ENCODE measurements at places on chromosomes 16 and 17.

- DNase-seq, result no peak
Measured at GRCh38 chr17:71417142-71417541, 703.7 kb upstream of the SOX9 start.

GRCh38 chr16:82643136-82643535, 16.4 kb downstream of the CDH13 start:
- DNase-seq, result no peak

- DNase-seq, result no peak
Measured at GRCh38 chr17:19753051-19753509, 5.0 kb upstream of the ALDH3A1 start.

DNA sequence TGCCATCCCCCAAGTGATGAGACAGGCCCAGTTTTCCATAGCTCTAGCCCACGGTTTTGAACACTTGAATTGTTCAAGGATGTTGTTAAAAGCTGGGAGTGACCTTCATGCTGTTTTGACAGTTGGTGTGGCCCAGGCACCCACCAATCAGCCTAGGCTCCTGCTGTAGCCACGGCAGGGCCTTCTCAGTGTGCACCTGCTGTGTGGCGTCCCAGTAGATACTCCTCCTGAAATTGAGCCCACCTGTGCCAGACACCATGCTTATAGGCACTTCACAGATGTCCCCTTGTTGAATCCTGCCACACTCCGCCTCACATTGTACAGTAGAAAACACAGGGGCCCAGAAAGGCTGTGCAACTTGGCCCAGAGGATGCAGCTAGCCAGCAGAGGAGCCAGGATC, 86.4 kb downstream of the SOCS1 start:
- DNase-seq, result no peak

GRCh38 chr16:9256196-9256595, 164.8 kb downstream of the HAPSTR1 start:
- peak; percentile 48 for DNase-seq

GRCh38 chr16:58020628-58021521, 4.7 kb upstream of the MMP15 start:
- peak; percentile 58 for DNase-seq

DNA sequence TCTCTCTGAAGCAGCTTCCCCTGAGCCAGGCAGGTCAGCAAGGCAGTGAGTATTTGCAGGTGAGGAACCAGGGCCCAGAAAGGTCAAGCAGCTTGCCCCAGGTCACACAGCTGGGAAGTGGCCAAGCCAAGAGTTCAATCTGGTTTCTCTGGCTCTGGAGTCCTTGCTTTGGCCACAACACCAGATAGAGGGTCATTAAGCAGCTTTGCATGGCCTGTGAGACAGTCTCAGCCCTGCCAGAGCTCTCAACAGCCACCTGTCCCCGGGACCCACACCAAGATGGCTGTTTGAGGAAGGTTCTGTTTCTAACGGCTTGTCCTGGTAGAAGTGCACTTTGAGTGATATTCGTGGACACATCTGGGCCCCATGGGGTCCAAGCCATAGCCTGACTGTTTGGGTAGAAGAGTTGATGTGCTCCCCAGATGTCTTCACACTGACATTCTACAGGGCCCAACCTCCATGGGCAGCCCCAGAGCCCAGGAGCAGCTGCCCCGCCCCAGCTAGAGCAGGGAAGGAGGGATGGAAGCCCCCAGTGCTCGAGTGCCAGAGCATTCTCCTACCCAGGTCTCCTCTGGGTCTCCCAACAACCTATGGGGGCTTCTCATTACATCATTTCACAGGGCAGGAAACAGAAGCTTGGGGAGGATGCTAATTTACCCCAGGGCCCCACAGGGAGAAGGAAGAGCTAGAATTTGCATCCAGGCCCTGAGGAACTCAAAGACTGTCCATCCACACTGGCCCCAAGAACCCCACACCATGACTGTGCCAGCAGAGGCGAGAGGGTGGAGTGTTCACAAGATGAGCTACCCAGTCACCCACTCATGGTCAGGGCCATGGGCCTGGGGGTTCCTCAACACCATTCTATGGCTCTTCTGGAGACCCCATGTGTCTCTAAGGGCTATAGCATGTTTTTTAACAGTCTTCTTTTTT, 107.3 kb upstream of the CDH5 start:
- no peak for DNase-seq

DNA sequence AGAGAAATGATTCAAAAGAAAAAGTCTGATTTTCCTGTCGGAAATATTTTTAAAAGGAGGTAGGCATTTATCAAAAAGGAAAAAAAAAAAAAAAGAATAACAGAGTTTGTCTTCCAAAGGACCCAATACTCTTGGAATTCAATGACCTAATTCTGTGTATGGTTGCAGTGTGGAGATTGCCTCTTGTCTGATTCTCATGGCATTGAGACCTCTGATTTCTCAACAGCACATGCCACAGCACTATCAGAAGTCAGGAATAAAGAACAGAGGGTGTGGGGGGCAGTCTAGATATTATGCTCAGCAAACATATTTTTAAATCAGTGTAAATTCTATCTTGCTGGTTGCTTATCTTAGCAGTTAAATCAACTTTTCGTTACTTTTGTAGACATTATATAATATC, 81.3 kb upstream of the SOX9 start:
- no peak for DNase-seq

DNA sequence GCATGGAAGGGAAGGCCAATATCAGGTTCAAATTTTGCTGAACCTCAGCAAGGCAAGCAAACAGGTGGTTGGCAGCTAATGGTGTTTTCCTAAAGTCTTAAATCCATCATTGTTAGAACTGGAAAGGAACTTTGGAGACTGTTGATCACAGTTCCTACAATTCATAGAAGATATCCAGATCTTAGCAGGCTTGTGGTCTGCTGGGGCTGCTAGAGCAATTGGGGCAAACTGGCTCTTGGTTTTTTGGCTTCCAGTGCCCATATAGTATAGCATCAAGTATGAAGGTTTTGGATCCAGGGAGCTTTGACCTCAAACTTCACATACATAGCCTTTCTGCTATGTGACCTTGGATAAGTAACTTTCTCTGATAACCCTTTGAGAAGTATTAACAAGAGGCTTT, 49.7 kb downstream of the IGF2BP1 start:
- DNase-seq, result no peak

GRCh38 chr17:74758848-74759168, 10.4 kb downstream of the NHERF1 start:
- DNase-seq, result peak; percentile 33

DNA sequence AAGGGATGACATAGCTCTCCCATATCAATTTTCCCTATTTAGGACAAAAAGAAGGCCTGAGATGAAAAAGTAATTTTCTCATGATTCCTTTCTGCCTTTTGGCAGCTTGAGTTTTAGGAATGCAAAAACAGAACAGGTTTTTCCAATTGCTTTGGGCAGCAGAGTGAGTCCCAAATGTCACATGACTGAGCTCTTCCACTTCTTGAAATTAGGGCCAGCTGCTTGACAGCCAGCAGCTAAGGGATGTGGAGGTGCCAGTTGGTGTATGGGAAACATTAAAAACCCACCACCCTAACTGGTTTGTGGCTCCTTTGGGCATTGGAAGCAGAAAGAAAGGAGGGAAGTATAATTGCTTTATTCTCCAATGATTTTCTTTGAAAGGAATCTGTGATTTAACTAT, 133.8 kb upstream of the FAM20A start:
- no peak for DNase-seq

GRCh38 chr17:41624208-41625101, at the start of gene KRT17:
TSS of gene KRT17 (minus strand) at chr17:41624575. CDS start at chr17:41624509, 66 bp downstream.
- DNase-seq, result no peak

DNA sequence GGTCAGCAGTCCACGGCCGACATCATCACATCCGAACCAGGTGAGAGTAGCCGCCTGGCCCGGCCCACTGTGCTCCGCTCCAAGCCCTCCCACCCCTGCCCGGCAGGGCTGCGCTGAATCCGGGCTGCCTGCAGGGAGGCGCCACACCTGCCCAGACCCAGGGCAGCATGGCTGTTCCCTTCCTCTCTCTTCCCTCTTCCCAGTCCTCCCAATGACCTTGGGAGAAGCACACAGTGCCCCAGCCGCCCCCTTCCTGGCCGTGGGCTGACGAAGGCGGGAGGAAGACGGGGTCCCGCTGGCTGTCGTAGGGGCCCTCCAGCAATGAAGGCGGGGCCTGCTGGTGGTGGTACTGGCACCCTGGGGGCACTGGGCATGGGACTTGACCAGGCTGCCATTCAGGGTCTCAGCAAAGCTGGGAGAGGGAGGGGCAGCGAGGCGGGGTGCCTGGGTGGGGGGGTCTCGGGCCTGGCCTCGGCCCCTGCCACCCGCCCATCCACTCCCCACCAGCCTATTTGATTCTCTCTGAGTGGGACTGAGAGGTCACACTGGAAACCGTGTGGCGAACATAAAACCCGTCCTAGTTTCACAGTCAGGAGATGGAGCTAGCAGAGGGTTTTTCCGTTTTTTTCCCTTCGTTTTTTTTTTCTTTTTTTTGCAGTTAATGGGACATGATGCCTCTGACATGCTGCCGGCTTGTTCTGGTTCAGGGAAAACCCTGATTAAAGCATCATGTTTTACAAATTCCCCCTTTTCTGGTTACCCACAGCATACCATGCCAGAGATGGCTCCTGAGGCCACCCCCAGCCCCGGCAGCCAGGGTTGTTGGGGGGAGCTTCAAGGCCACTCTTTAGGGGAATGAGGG, 50.6 kb downstream of the BAHCC1 start:
- no peak for DNase-seq

- no peak for DNase-seq
Measured at GRCh38 chr17:54418467-54418866, 482.2 kb upstream of the TOM1L1 start.

- peak; percentile 16 for DNase-seq
Measured at GRCh38 chr16:14505846-14506245, 124.2 kb downstream of the PARN start.

DNA sequence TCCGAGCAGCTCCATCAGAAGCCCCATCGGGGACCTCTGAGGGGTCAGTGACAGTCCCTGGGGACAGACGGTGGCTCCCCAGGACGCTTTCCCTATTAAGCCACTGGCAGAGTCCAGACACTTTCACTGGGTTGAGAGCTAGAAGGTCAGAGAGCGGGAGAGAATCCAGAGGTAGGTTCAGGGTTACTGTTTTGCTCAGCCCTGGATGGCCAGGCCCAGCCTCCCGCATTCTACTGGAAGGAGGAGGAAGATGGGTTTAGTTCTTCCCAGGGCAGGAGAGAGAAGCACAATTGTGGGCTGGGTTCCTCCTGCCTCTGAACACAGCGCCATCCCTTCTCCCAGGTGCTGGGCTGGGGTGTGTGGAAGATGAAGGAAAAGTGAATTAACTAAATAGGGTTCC, 452.8 kb downstream of the SLC39A11 start:
- no peak for DNase-seq

GRCh38 chr16:456891-457483, 31.5 kb downstream of the RAB11FIP3 start:
- no peak for DNase-seq

DNA sequence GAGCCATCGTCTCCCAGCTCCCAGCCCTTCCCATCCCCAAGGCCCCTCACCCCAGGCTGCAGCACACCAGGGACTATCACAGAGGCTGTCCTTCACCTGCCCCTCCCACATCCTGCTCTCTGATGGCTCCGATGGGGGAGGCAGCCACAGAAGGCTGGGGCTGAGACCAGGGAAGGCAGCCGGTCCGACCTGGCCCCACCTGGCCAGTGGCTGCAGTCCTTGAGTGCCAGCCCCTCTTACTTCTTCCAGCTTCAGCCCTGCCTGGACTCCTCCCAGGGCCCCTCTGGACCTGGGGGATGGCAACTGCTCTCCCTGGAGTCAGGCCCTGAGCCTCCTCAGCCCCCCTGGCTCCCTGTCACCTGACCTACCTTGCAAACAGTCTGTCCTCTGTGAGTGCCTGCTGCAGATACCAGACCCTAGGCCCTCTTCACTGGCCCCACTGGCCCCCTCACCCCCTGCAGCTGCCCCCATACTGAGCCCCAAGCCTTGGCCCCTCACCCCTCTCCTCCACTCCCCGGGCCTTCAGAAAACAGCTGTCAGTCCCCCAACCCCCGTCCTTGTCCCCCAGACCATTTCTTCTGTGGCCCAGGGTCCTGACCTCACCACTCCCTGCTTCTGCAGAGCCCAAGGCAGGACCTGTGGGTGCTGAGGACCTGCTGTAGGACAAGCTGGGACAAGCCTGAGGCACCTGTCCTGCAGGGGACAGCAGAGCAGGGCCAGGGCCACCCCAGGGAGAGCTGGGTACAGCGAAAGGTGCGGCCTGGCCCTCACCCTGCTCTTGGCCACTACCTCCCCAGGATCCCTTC, 12.6 kb upstream of the SRRM2 start:
- DNase-seq, result no peak

DNA sequence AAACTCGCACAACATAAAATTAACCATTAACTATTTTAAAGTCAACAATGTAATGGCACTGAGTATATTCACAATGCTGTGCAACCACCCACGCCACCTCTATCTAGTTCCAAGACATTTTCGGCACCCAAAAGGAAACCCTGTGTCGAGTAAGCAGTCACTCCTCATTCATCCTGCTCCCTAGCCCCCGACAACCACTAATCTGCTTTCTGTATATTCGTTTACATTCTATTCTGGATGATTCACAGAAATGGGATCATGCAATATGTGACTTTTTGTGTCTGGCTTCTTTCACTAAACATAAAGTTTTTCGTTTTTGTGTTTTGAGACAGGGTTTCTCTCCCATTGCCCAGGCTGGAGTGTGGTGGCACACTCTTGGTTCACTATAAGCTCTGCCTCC, 42.2 kb upstream of the HAPSTR1 start:
- DNase-seq, result no peak

DNA sequence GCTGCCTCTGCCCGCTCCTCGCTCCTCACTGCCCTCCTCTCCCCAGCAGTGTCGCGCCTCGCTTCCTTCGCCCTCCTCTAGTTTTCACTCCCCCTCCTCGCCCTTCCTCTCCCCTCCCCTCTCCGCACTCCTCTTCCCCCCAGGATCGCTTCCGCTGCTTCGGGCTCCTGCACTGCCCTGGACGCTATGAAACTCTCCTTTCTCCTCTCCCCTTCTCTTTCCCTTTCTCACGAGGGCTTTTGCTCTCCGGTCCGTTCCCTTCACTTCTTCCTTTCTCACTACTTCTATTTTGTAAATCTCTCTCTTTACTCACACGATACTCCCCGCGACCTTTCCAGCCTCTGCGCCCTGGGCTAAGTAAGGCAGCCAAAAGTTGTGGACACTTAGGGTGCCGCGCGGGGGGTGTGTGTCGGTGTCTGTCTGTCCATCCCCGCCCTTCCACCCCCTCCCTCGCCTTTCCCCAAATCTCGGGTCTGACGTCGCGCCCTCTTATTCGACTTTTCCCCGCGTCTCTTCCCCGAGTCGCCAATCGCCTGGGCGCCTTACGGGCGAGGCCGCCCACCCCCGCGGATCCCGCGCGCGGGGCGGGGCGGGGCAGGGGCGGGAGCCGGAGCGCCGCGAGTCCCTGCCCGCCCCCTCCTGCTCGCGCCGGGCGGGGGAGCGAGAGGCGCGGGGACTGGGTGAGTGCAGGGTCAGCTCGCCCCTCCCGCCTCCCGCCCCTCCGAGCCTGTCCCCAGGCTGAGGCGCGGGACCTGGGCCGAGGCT, at the start of gene IRX3:
IRX3 (minus strand) TSS at position 422 of the 765 bp plus-strand sequence. CDS start 737 bp downstream, outside the sequence.
- no peak for DNase-seq

DNA sequence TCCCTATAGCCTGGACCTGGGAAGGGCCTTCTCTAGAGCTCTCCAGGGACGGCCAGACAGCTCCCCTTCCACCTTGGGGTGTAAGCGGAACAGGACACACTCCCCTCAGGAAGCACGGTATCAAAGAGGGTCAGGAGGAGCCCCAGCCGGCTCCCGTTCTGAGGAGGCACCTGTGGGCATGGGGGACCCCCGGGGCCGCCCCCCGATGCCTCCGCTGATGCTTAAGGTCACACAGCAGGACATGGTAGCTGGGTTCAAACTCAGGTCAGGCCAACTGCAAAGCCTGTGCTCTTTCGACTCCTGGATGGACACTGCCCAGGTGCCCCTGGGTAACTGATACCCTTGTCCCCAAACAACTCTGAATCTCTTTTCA, 49.8 kb downstream of the CMIP start:
- no peak for DNase-seq

All from activated CD4-positive, alpha-beta T cell treated with anti-CD3 and anti-CD28 coated beads, Interleukin-2, amount 50 U/mL, for 16 hours (primary cell).